ENCODE measurements at places on chromosomes 16 and 17.

DNA sequence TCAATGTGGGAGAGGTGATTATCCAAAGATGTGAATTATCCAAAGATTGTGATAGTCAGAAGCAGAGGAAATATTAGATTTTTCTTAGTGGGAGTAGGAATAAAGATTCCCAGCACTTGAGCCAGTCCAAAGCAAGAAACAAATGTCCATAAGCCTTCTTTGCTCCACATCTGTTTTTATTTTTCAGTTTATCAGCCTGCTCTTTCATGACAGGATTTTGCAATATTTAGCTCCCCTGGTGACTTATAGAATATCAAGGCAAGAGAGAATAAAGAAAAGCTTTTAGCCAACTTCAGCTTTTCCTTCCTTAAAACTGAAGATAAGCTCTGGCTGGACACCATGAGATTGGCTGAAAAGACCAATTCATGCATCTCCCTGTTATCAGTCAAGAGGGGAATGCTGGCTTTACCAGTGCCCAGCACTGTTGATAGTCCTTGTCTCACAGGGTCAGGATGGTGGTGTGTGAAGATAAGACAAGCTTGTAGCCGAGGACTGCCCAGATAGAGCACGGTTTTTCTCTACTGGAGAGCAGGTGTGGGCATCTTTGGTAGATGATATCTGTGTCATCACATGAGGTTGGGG is 706.5 kb downstream of the KCNJ2 start:
- no peak for DNase-seq

DNA sequence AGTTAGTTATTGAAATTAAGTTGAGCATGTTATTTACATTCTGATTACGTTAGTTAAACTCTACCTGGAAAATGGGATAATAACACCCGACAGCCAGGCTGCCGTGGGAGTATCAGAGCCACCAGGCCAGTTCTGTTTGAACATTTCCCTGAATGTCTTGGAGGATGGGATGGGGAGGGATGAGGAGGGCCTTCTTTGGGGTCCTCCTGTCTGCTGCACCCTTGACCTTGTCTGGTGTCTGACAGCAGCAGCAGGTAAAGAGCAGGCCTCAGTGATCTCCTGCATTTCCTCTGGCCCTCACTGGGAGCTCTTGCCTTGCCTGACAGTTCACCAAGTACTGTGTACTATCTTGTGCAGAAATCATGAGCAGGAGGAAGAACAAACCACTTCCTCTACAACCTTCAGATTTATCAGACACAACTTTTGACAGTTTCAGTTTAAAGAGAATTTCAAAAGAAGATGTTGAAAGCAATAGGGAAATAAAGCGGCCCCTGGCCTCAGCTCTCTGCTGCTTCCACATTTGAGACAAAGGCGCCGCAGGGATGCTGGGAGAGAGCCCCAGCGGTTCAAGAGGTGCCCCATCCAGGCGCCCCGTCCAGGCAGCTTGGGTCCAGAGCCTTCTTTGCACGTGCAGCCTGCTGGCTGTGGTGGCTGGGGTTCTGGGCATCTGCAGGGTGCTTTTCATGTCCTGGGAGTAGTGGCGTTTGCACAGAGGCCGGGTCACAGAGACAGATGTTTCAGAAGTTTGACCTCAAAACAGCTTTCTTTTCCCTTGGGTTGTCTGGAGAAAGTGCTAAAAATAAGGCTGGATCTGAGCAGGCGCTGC is 25.3 kb downstream of the CMIP start:
- no peak for DNase-seq

DNA sequence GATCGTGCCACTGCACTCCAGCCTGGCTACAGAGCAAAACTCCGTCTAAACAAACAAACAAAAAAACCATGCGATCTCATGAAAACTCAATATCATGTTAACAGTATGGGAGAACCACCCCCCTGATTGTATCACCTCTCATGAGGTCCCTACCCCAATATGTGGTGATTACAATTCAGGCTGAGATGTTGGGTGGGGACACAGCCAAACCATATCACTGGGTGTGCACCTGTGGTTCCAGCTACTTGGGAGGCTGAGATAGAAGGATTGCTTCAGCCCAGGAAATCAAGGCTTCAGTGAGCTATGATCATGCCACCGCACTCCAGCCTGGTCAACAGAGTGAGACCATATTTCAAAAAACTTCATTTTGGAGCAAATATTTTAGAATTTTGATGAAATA is 1094.7 kb upstream of the CDH8 start:
- no peak for DNase-seq

DNA sequence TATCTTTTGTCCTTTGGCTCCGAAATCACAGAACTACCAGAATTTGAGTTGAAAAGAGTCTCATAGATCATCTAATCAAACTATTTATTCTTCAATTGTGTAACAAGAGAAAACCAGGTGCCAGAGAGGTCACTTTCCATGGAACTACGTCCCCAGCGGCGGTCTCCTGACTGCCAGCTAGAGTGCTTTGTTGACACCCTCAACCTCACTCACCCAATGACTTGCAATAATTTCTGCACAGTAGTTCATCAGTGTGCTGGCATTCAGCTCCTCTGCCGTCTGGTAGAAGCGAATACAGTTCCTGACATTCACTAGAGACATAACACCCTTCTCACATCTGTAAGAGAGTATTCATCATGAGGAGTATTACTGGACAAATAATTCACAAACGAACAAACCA is 54.2 kb downstream of the ANKFY1 start:
- DNase-seq = no peak

- DNase-seq = peak; percentile 45
These were observed 7.8 kb downstream of the BAHCC1 start for GRCh38 chr17:81402981-81403467.

- no peak for DNase-seq
These were observed 10.4 kb downstream of the MILR1 start for GRCh38 chr17:64459284-64459747.

DNA sequence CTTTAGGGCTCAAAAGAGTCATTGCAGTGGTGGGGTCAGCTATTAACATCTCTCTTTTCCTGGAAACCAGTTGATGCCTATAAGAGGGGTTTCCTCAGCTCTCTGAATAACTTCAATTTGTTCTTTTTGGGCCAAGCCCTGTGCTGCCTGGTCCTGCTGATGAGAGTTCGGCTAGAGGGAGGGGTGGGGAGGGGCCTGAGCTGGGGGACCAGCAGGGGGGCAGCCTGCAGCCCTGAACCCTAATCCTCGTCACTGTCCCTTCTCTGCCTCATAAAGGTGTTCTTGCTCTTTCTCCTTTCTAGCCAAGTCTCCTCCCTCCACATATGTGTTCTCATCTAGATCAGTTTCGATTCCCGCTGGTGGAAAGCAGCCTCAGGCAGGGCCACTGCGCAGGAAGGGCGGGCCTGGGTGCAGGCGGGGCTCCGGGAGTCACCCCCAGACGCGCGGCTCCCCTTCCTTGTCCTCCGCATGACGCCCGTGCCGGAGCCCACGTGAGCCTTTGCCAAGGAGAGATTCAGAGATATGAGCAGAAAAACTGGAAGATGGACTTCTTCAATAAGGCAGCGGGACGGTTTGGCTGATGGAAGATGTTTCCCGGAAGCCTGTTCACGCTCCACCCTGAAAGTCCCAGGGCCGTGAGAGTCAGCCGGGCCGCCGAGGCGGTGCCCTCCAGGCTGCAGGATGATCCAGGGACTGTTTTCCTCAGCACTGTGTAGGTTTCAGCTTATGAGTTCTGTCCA is 15.0 kb upstream of the RHOT1 start:
- peak; percentile 83 for DNase-seq

Data from G401 (cell line).